ENCODE measurements at places on chromosomes 12 and 14. TPM values are rescaled to one million over a fixed set of nuclear protein-coding genes. Genes with fewer than 3 reads are reported as not detected.

SOAT2 gene
- 1.1 TPM for total RNA-seq

ANG gene
- total RNA-seq = 3.6 TPM

CIROP gene
- total RNA-seq = not detected

RTL1 gene
- not detected for total RNA-seq

NOS1 gene
- 0.03 TPM for total RNA-seq

LTB4R2 gene
- 8.7 TPM for total RNA-seq

All from activated T-helper 17 cell treated with anti-CD3 and anti-CD28 coated beads, Interleukin-2, amount 50 U/mL, for 72 hours (primary cell).